ENCODE measurements at places on chromosomes 3 and 15.

DNA sequence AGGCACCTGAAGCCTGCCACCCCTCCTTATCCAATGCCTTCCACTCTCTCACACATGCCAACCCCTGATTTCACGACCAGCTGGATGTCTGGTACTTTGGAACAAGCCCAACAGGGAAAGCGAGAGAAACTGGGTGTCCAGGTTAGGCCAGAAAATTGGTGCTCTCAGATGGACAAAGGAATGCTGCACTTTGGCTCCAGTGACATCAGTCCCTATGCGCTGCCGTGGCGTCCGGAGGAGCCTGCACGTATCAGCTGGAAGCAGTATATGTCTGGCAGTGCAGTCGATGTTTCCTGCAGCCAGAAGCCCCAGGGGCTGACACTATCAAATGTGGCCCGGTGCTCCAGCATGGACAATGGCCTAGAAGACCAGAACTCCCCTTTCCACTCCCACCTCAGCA, 45.2 kb downstream of the CDAN1 start:
- DNase-seq = no peak

DNA sequence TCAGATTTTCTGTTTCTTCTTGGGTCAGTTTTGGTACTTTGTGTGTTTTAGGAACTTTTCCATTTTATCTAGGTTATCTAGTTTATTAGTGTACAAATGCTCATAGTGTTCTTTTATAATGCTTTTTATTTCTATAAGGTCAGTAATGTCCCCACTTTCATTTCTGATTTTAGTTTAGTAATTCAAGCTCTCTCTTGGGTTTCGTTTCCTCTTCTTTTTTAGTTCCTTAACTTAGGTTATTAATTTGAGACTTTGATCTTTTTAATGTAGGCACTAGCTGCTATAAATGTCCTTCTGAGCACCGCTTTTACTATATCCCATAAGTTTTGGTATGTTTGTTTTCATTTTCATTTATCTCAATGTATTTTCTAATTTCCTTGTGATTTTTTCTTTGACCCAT, 27.0 kb upstream of the CD200R1L start:
- no peak for DNase-seq

DNA sequence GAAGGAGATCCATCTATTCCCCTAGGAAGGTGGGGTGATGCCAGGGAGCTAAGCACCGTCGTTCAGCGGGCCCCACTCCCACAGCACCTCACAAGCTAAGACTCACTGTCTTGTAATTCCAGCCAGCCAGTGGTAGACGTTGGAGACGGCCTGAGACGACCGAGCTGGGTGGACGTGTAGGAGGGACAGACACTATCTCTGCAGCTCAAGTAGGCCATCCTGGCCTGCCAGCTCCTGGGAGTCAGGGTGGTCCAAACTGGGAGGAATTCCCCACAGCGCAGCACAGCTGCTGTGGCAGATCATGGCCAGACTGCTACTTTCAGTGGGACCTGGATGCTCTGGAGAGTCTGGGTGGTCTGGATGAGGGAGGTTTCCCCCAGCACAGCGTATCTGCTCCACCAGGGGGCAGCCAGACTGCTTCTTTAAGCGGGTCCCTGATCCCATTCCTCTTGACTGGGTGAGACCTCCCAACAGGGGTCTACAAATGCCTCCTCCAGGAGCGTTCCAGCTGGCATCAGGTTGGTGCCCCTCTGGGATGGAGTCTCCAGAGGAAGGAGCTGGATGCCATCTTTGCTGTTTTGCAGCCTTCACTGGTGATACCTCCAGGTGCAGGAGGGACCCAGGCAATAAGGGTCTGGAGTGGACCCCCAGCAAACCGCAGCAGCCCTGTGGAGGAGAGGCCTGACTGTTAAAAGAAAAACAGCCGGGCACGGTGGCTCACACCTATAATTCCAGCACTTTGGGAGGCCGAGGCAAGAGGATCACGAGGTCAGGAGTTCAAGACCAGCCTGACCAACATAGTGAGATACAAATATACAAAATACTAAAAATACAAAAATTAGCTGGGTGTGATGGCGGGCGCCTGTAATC, 27.6 kb downstream of the GNB5 start:
- DNase-seq = no peak

DNA sequence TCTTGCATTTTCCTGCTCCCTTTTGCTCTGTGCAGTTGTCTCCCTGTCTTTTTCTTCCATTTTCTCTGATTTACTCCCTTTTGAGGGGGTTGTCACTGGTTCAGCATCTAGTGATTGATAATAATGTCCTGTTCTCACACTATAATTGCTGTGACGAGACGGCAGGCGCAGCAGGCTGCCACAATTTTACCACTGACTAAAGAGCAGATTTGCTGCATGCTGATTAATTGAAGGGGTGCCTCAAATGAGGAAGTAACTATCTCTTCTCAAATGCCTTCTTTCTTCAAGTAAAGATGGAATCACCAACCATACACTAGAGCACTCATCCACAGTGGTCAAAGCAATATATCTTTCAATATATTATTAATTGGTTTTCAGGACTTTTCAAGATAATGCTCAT, 219.3 kb downstream of the CBLB start:
- DNase-seq = no peak

GRCh38 chr3:155919728-155920127, 49.3 kb downstream of the GMPS start:
- no peak for DNase-seq

GRCh38 chr15:66771351-66771650, 69.3 kb downstream of the SMAD6 start:
- no peak for DNase-seq

GRCh38 chr15:71802770-71803169, 7.6 kb upstream of the NR2E3 start:
- DNase-seq = no peak

DNA sequence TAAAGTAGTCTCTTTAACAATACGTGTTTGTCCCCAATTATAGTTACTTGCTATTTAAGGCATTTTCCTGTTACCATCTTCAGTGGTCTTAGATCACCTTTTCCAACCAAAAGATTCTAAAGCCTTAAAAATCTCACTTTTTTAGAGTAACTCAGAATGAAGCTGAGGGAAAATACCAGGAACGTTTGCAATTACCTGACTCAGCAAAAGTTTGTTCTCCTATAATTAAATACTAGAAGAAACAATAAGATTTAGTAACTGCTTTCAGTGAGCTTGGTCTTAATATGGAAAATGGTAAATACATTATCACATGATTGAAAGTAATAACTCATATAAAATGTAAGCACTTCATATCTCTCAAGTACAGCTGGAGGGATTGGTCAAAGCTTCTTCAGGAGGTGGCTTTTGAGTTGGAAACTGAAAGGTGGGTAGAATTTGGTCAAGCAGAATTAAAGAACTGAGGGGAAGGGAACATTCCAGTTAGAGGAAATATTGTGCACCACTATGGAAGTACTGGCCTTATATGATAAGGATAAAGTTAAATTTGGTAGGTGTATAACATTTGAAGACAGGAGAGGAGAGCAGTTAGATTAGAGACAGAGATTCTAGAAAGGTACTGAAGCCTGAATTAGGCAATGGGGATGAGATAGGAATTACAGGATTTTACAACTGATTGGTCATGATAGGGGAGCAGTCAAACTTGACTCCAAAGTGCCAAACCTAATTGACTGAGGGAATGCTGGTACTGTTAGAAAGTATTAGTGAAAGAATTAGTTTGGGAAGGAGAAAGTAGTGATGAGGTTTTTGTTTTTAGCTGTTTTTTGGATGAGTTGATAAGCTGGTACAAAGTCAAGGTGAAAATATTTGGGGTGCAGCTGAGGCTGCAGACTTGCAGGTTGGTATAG, 21.9 kb downstream of the TSC22D2 start:
- DNase-seq = no peak

- DNase-seq = no peak
Measured at GRCh38 chr3:58084166-58084565, 75.9 kb downstream of the FLNB start.

DNA sequence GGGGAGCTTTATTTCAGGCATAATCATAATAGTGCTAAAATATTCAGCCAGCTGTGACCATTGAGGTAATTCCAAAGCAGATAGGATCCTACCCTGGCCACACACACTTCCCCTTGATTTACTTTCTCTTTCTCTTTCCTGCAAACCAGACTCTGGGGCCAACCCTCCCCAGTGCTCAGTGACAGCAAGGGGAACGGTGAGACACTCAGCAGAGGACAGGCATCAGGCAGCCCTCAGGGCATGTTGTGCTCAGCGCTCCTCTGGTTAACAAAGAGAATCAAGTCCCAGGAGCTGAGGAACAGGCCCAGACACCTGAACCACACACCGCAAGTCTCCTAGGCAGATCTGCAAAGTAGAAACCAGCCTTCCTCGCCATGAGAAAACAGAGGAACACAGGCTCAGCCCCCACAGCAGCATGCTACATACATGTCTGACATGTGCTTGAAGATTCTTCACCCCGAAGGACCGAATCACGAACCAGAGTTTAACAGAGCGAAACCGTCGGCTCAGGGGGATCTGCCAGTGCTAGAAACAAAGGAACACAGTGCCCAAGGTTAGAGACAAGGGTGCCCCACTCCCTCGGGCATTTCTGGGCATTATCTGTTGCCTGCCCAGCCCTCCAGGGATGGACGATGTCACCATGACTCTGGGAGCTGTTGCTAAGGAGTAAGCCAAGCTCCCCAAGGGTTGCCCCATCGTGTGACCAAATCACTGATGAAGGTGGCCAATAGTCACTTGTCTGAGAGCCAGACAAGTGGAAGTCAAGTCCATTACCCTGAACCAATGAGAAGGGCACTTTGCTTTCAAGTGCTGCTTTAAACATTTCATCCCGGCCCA, 17.5 kb downstream of the HDC start:
- DNase-seq = no peak

DNA sequence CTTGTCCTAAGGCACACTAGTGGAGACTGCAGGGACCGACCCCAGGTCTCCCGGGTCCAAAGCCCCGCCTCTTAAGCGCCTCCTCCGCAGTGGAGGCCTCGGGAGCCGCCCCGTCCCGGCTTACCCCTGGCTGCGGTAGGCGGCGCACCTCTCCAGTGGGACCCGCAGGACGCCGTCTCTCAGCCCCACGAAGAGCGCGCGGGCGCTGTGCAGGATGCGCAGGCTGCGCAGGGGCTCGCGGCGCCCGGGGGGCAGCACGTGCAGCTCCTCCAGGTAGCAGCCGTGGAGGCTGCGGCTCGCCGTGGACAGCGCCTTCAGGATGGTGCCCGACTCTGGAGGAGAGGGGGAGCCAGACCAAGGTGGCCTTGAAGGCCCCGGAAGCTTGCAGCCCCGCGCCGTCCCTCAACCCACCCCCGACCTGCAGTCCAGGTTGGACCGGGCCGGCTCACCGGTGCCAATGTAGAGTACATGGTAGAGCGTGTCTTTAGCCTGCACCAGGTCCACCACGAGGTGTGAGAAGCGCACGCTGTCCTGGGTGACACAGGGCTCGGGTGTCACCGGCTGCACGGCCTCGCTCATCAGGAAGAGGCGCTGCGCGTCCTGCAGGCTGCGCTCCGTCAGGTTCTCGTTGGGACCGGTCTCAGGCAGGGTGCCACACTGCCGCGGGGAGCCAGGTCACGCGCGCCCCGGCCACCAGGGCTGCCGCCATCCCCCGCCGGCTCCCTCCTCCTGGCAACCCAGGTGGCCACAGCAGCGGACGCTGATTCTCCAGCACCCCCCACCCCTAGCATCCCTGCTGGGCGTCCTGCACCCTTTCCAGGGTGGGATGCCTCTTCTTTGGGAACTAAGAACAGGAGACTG, 105.5 kb downstream of the SEMA5B start:
- no peak for DNase-seq

DNA sequence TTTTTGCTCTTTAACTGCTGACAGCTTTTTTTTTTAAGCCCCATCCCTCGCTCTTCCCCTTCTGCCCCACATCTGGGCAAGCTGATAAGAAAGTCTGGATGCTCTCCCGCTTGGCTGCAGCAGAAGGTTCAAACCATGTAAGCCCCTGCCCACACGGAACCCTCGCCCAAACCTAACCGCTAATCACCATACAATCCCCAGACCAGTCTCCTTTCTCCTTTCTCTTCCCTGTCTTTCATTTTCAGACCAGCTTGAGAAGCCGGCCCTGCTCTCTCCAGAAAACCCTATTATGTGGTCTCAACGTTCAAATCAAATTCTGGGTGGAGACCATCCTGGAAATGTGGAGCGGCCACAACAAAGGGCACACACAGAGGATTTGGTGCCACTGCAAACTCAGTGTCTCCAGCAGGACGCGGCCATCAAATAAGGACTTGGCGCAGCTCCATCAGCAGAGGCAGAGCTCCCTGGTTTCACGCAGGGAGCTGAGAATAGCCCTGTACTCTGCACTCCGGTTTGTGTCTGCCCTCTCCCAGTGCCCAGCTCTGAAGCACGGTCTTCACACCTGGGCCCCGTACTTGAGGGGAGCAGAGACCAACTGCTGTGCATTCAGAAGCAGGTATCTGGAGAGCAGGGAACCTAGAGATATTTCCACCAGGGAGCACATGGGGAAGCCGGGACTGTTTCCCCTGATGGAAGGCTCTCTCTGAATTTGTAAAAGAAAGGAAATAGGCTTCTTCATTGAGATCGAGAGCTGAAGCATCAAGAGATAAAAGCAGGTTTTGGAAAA, 92.6 kb downstream of the XXYLT1 start:
- DNase-seq = peak; percentile 16

GRCh38 chr15:62474771-62475124, 309.7 kb upstream of the C2CD4B start:
- no peak for DNase-seq

DNA sequence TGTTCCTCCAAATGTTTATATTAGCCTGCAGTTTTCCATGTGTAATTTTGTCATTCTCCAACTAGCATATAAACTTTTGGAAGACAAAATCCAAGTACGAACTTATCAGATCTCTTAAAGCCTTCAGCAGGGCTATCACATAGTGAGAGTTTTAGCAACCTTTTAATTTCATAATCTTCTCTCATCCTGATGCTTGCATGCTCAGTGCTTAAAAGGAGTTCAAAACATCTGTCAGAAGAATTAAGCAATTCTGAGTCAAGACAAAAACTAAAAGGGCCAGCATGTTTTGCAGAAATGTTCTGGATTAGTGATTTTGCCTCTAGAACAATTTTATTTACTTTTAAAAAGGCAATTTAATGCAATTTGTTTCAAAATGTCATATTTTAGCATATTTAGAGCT, 73.4 kb upstream of the SLC2A2 start:
- no peak for DNase-seq

DNA sequence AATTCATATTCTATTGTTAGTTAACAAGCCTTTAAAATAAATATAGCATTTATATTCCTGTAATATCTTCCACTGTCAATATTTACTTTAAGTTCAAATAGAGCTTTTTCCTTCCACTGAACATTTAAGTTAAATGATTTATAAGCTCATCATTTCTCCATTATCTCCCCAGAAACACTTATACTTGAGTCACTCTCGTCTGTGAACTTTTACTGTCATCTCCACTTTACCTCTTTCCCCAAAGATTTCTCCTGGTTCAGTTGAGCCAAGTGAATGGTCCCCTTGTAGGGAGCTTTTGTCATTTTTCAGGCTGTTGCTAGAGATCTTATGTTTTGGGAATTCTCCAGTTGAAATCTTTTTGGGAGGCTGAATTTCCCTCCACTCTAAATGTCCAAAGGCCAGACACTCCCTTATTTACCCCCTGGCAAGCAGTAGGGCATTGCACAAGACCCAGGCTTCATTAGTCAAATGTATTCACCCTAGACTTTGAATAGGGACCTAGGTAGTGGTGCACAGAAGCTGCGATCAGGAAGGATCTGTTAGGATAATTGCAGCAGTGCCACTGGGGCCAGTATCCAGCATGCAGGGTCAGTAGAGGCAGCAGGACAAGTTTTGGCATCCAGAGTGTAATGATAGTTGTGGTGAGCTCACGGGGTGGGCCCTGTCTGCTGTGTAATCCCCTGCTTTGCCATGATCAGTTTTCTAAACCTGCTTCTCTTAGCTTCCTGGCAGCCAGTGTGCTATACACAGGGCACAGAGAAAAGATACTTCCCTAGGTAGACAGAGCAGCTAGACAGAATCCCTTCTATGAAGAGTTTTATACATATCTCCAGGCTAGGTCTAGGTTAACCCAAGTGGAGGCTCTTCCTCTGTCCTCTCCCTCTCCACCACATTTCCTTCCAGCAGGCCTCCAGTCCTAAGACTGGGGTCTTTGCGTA, 356.5 kb upstream of the SLCO3A1 start:
- no peak for DNase-seq

Data from fibroblast of skin of abdomen (primary cell).